ENCODE measurements at places on chromosomes 3 and 15.

- peak; percentile 69 for DNase-seq
These were observed 67.8 kb downstream of the UBP1 start for GRCh38 chr3:33372218-33373081.

DNA sequence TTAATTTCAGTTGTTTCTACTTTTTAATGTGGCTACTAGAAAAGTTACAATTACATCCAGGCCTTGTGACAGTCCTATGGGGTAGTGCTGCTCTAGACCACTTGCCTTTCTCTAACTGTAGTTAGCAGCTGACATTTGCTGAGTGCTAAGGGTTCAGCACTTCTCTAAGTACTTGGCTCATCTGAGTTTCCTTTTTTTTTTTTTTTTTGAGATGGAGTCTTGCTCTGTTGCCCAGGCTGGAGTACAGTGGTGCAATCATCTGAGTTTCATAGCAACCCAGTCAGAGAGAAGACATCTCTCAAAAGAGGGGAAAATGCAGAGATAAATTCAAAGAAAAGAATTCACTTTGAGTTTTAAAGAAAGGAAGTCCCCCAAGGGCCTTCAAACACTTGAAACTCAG lies 130.8 kb downstream of the MYLK start:
- DNase-seq, result no peak

- no peak for DNase-seq
These were observed 7.6 kb downstream of the TLNRD1 start for GRCh38 chr15:81008312-81008711.

GRCh38 chr3:108004647-108005046 lies 86.2 kb downstream of the CD47 start:
- no peak for DNase-seq

GRCh38 chr3:43004282-43004681 lies 25.2 kb downstream of the GASK1A start:
- no peak for DNase-seq

DNA sequence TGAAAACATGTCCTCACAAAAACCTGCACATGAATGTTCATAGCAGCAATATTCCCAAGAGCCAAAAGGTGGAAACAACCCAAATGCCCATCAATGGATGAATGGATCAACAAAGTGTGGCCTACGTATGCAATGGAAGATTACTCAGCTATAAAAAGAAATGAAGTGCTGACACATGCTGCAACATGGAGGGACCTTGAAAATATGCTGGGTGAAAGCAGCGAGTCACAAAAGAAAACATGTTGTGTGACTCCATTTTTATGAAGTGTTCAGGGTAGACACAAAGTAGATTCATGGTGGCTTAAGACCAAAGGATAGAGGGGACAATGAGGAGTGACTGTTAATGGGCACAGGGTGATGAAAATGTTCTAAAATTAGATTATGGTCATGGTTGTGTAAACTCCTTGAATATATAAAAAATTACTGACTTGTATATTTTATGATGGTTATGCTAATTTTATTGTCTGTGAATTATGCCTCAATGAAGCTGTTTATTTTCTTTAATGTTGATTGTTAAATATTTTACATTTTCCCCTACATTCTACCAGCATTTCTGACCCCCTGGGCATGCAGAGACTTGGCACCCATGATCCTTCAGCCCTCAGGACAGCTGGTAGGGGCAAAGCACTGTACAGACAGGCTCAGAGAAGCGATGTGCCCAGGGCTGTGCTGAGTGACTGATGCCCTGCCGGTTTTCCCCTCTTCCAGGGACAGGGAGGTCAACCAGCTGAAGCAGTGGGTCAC lies 37.8 kb downstream of the CFAP100 start:
- no peak for DNase-seq
